Hippocampal formation (tissue), 2 donors: ENCODE measurements at places on chromosomes 3 and 15.

DNA sequence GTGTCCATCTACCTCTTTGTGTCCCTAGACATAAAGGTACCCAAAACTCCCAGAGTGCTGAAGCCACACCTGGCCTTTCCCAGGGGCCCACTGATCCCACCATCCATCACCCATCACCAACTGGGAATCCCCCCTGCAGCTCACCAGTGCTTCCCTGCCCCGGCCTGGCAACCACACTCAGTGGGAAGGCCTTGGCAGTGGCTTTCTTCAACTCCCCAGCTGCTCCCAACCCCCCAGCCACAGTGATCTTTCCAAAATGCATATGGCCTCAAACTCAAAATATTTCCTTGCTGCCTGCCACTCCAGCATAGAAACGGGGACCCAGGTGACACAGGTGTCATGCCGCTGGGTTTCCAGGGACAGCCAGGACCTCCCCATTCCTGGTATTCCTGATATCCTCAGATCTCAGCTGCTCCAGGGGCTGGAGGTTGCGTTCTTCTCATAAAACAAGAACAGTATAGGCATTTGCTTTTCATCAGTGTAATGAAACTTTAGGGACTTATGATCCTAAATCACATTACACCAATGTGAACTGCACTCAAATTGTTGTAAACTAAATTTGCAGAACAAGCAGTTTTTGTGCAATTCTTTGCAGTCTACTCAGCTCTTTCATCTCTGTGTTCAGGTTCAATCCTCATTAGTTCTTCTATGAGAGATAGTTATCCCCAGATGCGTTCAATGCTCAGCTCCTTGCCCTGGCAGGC, 1.3 kb downstream of the OCA2 start:
- no peak for DNase-seq

DNA sequence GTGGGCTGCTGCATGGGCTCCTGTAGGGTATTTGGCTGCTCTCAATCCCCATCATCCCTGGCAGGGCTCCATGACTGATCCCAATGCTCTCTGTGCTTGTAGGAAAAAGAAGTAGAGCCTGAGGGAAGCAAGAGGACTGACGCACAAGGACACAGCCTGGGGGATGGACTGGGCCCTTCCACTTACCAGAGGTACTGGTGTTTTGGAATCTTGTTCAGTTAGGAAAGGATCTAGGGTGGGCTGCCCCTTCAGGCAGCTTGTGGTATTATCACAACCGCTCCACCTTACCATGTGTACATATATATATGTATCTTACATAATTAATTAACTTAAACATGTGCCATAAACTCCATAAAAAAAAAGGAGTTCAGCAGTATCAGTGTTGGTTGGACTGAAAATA, 1.3 kb downstream of the SLC28A2 start:
- DNase-seq, result no peak

- DNase-seq, result no peak
Observed at GRCh38 chr3:188185717-188186251, 31.8 kb downstream of the LPP start.

DNA sequence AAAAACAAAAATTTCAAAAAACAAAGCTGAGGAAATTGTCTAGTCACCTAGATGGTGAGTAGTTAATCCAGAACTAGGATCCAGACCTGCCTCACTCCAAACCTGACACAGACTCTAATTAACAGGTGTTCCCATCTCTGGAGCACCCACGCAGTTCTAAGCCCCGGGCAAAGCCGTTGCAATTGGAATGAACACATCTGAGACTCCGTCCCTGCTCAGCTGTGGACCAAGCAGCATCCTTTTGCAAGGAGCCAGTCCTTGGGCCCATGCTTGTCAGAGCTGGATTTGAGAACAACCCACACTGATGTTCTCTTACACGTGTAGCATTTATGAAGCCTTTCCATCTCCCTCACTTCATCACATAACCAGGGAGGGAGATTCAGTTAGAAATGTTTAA, 54.8 kb downstream of the LMCD1 start:
- no peak for DNase-seq

DNA sequence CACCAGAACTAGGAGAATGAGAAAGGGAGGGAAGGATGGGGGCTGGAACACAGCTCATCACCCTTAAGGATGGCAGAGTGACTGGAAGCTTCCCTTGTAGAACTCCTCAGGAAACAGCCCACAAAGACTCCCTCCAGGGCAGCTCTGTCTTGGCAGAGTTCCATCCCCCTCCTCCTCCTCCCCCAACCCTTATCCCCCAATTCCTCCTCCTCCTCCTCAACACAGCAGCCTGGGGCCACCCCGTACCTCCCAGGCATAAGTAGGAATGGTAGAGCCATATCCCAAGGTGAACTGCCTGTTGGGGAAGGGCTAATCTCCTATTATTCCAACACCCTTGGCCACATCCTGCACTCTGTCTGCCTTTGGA, 38.8 kb downstream of the ADCY5 start:
- DNase-seq, result no peak

GRCh38 chr15:75887178-75887577, 16.5 kb upstream of the FBXO22 start:
- no peak for DNase-seq

- peak; percentile 16 for DNase-seq
Observed at GRCh38 chr3:156273111-156273694, 152.8 kb downstream of the KCNAB1 start.

DNA sequence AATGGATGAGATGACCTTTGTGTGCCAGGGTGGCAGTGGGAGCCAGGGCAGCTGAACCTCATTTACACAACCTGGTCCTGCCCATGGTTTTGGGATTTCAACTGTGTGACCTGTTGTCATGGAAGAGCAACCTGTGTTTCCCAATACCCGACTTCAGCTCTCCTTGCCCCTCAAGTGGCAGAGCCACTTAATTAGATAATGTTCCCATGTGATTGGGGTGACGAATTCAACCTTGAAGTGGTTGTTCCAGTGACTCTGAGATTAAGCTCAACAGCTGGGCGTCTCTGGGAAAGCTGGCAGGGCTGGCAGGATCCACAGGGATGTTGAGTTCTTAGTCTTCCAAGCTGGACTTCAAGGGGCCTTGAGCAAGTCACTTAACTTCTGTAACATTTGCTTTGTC, 71.0 kb downstream of the THSD4 start:
- DNase-seq, result no peak

- no peak for DNase-seq
Observed at GRCh38 chr15:58038426-58039078, 27.0 kb downstream of the ALDH1A2 start.

GRCh38 chr3:134427400-134428111, 53.3 kb upstream of the AMOTL2 start:
- no peak for DNase-seq

GRCh38 chr3:65597226-65597951, 441.3 kb downstream of the MAGI1 start:
- DNase-seq, result peak; percentile 72

DNA sequence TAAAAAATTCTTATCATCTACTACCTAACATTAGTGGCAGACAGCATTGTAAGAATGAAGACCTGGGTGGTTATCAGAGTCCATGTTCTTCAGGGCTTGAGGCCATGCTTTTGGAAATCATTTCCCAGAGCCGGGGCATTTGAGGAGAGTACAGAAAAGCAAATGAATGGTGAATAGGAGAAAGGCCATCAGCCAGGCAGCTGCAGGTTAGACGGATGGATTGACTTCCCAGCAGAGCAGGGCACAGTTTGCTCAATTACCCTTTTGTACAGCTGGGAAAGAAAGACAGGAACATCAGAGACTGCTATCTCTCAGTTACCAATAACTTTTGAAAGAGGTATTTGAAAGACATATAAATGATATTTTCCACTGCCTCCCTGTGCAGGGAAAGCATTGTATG, 135.6 kb downstream of the ALCAM start:
- DNase-seq, result no peak

- DNase-seq, result no peak
Observed at GRCh38 chr3:65356331-65357248, 668.8 kb upstream of the ADAMTS9 start.

DNA sequence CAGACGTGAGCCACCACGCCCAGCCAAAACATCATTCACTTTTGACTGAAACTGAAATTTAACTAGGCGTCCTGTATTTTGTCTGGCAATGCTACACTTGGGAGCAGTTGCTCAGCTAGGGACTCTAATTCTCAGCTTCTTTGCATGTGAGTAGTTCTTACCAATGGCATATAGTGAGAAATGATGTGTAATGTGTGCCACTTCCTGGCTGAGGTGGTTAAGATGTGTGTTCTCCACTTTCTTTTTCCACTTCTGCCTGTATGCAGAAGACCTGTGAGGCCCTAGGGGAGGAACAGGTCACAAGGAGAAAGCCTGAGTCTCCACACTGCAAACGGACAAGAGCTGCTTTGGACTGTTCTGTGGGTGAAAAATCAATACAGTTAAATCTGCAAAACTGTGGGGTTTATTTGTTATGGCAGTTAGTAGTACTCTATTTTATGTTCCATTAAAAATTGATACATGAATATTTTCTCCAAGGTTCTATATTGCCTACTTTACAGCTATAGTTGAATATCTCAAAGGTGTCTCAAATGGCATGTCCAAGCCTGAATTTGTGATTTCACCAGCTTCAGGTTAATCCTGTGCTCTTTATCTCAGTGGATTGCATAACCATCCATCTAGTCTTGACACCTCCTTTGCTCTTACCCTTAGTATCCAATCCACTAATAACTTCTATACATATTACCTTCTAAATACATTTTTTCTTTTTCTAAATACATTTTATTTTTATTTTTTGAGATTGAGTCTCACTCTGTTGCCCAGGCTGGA, 59.3 kb downstream of the NR1D2 start:
- no peak for DNase-seq

- DNase-seq, result no peak
Observed at GRCh38 chr3:31896026-31896425, 85.0 kb downstream of the OSBPL10 start.

GRCh38 chr15:38463893-38464292, 10.0 kb downstream of the FAM98B start:
- no peak for DNase-seq

DNA sequence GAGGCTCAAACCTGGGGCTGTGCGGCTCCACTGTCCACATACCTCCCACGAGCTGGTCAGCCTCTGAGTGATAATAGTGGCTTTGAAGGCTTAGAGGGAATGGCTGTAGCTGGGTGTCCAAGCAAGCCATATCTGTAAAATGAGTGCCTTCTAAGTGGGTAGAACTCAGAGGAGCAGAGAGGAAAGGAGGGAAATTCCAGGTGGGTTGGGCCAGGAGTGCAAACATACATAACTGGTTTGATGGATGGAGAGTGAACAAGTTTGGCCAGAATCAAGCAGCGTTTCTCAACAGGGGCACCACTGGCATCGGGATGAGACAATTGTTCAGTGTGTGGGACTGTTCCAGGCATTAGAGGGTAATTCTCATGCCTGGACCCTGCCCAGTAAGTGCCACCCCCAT, 91.1 kb downstream of the ASB7 start:
- no peak for DNase-seq

DNA sequence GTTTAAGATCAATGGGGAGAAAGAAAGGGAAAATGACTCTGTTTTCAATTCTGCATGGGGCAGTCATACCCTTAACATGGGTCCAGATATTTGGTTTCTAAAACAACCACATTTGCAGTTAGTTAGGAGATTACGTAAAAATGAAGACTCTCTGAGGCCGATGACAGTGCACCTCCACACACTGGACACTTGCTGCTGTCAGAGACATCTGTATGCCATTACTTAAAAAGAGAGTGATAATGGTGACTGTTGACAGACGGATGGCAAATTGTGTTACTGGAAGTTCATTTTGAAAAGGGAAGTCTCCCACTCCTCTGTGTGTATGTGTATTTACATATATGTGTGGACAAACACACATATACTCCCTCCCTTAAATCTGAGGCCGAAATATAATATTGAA, 304.5 kb upstream of the SEMA6D start:
- no peak for DNase-seq

DNA sequence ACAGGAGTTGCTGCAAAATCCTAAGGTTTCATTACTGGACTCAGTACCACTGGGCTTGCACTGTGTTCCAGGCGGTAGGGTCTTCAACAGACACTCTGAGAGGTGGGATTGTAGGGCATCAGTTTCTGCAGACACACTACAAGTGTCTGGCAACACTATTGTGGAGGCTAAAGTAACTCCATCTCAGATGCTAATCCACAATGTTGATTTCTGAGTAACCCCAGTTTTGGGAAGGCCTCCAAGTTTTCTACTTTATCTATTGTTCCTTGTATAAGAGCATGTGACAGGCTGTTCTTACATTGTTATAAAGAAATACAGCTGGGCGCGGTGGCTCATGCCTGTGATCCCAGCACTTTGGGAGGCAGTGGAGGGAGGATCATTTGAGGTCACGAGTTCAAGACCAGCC, 2.5 kb upstream of the ABHD5 start:
- no peak for DNase-seq
